Stimulated activated CD4-positive, alpha-beta T cell treated with anti-CD3 and anti-CD28 coated beads, Interleukin-15, amount 100 ng/mL, for 1 hour (primary cell): ENCODE measurements at places on chromosomes 7 and 10.

GRCh38 chr10:132846631-132847415, 60.9 kb upstream of the NKX6-2 start:
- DNase-seq: no peak

GRCh38 chr7:123863461-123863860, 18.5 kb downstream of the HYAL4 start:
- DNase-seq: no peak

DNA sequence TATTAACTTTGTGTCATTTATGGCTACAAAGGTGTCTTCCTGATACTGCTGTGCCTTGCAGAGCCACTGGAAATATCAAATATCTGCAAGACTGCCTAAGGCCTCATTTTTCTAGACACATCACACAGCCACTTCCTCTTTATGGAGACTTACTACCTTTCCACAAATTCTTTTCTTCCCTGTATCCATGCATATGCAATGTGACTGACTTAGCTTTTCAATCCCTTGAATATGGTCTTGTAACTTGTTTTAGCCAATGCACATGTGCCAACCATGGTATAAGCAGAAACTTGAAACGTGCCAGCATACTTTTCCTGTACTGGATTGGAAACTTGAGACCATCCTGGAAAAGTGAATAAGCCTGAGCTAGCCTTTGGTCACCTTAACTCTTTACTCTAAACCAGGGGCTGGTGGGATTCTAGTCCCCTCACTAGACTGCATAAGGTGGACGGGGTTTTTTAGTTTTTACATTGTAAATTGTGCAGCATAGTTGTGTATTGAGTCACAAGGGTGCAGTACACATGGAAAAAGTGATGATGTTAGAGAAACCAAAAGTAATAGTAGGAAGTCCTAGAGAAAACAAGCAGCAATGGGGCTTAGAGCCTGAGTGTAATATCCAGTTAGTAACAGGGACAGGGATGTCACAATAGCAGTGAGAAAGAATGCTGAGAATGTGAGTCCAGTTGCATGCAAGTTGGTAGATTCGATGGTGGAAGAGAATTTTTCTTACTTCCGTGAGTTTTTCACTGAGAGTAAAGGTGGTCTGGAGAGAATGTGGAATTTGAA, 879.5 kb downstream of the SORCS1 start:
- DNase-seq: no peak

- no peak for DNase-seq
Observed at GRCh38 chr7:15782656-15783055, 96.2 kb upstream of the MEOX2 start.
